ENCODE measurements at places on chromosomes 16 and 17.

DNA sequence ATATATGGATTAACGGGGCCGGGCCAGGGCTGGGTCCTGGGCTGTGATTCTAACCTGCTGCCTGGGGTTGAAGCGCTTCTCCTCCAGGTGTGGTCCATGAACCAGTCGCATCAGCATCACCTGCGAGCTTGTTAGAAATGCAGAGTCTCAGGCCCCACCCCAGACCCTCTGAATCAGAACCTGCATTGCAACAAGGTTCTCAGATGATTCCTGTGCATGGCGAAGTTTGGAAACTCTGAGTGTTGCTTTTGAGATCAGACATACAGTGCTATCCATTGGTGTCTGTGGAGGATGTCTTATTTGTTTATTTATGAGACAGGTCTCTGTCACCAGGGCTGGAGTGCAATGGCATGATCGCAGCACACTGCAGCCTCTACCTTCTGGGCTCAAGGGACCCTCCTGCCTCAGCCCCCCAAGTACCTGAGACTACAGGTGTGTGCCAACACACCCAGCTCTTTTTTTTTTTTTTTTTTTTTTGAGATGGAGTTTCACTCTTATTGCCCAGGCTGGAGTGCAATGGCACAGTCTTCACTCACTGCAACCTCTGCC lies 99.8 kb downstream of the PITPNC1 start:
- DNase-seq: no peak

GRCh38 chr16:88743693-88744576 lies 37.6 kb downstream of the CTU2 start:
- DNase-seq: peak; percentile 87

DNA sequence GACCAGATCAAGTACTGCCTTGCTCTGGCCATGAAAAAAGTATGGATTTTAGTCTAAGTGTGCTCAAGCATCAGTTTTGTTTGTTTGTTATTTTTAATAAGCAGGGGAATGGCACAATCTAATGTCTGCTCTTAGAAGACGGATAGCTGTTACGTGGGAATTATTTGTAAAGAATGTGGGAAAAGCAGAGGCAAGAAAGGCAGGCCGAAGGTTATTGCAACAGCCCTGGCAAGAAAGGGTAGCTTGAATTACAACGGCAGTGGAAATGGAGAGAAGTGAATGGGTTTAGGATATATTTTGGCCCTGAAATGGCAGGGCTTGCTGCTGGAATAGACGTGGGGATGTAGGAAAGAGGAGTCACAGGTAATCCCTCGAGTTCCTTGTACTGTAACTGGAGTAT lies 987 bp upstream of the HASPIN start:
- no peak for DNase-seq

DNA sequence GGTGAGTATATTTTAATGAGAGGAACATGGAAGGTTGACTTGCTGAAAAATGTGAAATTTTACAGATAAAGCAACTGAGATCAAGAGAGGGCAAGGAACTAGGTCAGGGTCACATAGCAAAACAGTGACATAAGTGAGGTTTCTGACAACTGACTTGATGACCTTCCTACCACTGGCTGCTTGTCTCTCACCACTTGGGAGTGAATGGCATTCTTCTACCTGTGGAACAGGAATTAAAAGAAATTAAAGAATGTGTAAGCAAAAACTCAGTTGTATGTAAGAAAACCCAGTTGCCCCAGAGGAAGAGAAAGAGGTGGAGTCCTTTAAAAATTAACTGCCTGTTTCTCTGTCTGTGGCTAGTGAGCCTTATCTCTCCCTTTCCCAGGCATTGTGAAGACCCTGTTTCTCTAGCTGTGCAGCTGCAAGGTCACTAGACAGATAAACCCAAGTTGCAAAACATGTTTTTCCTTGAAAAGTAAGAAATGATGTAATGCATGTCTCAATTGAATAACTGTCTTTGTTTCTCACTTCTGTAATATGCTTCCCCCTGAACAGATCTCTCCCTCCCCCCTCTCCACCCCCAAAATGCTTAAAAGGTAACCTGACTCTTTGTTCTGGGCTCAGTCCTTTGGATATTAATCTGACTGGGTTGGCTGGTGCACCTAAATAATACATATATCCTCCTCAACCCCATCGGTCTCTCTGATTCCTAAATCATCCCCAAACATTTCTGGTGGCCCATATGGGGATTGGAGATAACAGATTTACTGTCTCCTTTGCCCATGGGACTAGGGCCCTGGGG lies 23.4 kb downstream of the ACSM1 start:
- DNase-seq: no peak

- DNase-seq: no peak
These were observed 170.7 kb downstream of the SEC14L1 start for GRCh38 chr17:77311371-77311981.

GRCh38 chr16:66551788-66552285 lies 539 bp upstream of the CKLF start:
- no peak for DNase-seq

DNA sequence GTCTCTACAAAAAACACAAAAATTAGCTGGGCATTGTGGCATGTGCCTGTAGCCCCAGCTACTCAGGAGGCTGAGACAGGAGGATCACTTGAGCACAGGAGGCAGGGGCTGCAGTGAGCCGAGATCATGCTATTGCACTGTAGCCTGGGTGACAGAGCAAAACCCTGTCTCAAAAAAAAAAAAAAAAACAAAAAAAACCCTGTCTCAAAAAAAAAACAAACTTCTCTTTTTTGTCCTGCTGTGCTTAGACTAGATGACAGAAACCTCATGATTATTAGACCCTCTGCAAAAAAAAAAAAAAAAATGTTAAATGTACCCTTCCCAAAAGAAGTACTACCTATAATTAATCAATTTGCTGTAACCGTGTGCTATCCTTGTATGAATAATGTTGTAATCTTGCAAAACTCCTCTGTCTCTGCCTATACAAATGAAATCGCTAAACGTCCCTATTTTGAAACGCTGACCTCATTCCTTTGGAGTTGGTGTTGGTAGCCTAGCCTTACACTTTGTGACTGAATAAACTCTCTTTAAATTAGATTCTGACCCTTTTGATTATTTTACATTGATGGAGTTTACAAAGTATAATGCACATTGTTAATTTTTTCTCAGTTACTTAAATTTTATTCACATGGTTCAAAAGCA lies 13.6 kb upstream of the DHRS7B start:
- DNase-seq: no peak

DNA sequence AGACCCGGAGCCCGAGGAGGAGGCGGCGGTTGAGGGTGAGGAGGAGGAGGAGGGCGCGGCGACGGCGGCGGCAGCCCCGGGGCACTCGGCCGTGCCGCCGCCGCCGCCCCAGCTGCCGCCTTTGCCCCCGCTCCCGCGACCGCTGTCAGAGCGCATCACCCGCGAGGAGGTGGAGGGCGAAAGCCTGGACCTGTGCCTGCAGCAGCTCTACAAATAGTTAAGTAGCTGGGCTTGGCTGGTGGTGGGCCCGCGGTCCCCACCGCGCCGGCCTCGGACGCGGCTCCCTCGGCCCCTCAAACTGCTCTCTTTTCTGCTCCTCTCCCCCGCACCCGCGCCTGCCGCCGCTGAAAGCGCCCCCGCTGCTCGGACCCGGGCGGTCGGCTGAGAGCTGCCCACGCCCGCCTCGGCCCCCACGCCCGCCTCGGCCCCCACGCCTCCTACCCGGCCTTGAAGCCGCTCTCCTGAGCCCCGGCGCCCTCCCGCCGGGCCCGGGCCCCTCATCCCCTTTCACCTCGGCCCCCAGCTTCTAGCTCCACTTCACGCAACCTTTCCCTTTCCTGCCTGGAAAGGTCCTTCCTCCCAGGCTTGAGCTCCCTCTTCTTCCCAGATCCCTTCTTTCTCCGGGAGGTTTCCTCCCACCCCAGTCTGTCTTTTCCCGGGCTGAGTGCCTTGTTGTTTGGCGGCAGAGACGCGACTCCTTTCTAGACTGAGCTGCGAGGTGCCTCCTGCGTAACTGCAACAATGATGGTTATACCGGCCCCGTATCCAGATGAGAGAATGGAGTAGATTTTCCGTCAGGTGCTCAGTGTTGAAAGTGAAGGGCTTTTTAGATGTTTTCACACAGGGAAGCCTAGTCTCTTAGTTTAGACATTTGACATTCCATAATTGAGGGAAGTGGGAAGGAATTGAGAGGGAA lies 850 bp downstream of the PPM1E start:
- peak; percentile 32 for DNase-seq

GRCh38 chr17:40354221-40355122 lies 10.1 kb downstream of the GJD3 start:
- no peak for DNase-seq

- no peak for DNase-seq
These were observed 5.3 kb downstream of the DHX38 start for GRCh38 chr16:72098936-72099335.

GRCh38 chr17:79622776-79623175 lies 11.9 kb upstream of the RBFOX3 start:
- no peak for DNase-seq

- DNase-seq: no peak
These were observed 26.4 kb downstream of the ADCY9 start for GRCh38 chr16:4089811-4090301.

DNA sequence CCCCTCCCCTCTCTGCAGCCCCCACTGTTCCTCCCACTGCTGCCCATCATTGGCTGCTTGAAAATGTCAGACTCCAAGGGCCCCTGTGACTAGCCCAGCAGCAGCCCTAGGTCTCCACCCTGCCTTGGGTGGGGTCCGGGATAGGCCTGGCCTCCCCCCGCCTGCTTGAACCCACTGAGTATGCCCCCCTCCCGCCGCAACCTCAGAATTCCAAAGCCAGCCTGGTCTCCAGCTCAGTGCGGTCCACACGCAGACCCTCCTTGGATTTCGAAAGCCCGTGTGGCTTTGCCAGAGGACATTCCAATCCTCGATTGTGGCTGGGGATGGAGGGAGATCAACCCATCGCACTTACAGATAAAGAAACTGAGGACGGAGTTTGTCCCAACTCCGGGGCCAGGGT lies 6.4 kb downstream of the DPEP1 start:
- DNase-seq: no peak

- no peak for DNase-seq
These were observed 2.8 kb upstream of the MATCAP1 start for GRCh38 chr16:67186550-67186950.

GRCh38 chr17:77445760-77446532 lies 305.2 kb downstream of the SEC14L1 start:
- DNase-seq: no peak

GRCh38 chr17:81917565-81918332 lies at the start of gene SIRT7:
TSS of gene SIRT7 (minus strand) at chr17:81918176. CDS start at chr17:81918131, 45 bp downstream.
- DNase-seq: peak; percentile 65

GRCh38 chr17:12667299-12667958 lies 1.7 kb downstream of the MYOCD start:
- DNase-seq: no peak

DNA sequence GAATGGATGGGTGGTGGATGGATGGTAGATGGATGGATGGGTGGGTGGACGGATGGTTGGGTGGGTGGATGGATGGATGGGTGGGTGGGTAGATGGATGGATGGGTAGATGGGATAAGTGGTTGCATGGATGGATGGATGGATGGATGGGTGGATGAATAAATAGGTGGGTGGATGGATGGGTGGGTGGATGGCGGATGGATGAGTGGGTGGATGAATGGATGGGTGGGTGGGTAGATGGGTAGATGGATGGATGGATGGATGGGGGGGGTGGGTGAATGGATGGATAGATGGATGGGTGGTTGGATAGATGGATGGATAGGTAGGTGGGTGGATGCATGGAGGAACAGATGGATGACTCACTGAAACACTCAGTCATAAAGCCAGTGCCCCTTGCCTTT lies 51.0 kb upstream of the FASN start:
- no peak for DNase-seq

DNA sequence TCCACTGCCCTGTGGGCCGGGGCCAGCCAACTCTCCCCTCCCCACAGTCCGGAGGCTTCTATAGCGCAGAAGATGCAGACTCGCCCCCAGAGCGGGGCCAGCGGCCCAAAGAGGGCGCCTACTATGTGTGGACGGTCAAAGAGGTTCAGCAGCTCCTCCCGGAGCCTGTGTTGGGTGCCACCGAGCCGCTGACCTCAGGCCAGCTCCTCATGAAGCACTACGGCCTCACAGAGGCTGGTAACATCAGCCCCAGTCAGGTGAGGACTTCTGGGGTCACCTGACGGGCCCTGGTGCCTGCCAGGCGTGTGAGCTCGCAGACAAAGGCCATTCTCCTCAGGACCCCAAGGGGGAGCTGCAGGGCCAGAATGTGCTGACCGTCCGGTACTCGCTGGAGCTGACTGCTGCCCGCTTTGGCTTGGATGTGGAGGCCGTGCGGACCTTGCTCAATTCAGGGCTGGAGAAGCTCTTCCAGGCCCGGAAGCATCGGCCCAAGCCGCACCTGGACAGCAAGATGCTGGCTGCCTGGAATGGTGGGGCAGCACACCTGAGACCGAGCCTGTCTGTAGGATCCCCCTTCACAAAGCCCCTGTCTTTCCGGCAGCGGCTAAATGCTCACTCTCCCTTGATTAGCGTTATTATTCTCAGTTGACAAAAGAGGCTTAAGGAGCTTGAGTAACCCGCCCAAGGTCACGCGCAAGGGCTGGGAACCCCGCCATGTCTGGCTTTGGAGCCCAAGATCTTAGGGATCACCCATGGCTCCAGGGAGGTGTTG lies 3.9 kb downstream of the SPATA20 start:
- peak; percentile 75 for DNase-seq

GRCh38 chr16:73058221-73058615 lies 10.3 kb upstream of the ZFHX3 start:
- no peak for DNase-seq

DNA sequence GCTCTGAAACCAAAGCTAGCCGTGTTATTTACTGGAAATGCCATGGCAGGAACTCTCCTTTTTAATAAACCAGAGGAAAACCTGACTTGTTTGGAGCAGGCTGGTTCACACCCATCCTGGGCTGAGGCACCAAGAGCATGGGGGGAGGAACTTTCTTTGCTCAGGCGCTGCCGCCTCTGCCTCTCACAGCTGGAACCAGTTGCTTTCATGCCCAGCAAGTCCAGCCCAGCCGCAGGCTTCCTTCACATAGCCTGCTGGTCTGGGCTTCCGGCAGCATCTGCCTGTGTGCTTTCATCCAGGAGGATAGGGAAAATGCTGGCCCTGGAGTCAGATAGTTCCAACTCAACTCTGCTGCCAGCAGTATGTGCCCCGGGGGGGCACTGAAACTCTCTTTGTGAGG lies 88.1 kb upstream of the ASIC2 start:
- DNase-seq: no peak

- DNase-seq: no peak
These were observed 10.1 kb downstream of the HDAC5 start for GRCh38 chr17:44113382-44113781.

- DNase-seq: no peak
These were observed 23.4 kb upstream of the JPT2 start for GRCh38 chr16:1654505-1655268.

DNA sequence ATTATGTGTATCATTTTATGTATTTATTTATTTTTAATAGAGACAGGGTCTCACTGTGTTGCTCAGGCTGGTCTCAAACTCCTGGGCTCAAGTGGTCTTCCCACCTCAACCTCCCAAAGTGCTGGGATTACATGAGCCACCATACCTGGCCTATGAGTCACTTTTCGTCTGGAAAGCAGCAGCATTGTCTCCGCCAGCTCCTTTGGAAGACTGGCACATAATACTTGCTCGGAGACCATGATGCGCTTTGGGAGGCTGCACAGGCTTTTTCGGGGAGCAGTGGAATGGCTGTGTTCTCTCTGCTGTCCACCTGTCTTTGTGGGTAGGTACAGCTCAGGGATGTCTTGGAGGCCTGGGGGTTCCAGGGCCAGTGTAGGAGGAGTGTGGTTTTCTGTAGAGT lies 102.2 kb downstream of the AATF start:
- DNase-seq: no peak

- DNase-seq: no peak
These were observed 401.6 kb upstream of the CDH11 start for GRCh38 chr16:65523283-65523944.

Data from neural crest cell (in vitro differentiated cells).